ENCODE measurements at places on chromosomes 13 and 19. TPM values are rescaled to one million over a fixed set of nuclear protein-coding genes. Genes with fewer than 3 reads are reported as not detected.

- peaks cover 20% of the 10 kb centered on the region for H3K4me1 ChIP-seq
- H3K36me3 ChIP-seq = peaks cover 11% of the 10 kb centered on the region
- no peak for DNase-seq
- H3K27me3 ChIP-seq = no peaks in the 10 kb centered on the region
- no peak overlapping the region for H3K4me3 ChIP-seq
Observed at GRCh38 chr19:1058112-1058511, 8.9 kb upstream of the ARHGAP45 start.

GRCh38 chr19:32651729-32652140, 23.2 kb downstream of the ANKRD27 start:
- no peak for DNase-seq
- no peaks in the 10 kb centered on the region for H3K27me3 ChIP-seq
- no peak overlapping the region for H3K4me3 ChIP-seq
- no peaks in the 10 kb centered on the region for H3K4me1 ChIP-seq
- peaks cover 4% of the 10 kb centered on the region for H3K36me3 ChIP-seq

GRCh38 chr13:65679240-65679639, 1550.9 kb downstream of the PCDH9 start:
- H3K27me3 ChIP-seq = no peaks in the 10 kb centered on the region
- no peaks in the 10 kb centered on the region for H3K36me3 ChIP-seq
- no peak for DNase-seq

DNA sequence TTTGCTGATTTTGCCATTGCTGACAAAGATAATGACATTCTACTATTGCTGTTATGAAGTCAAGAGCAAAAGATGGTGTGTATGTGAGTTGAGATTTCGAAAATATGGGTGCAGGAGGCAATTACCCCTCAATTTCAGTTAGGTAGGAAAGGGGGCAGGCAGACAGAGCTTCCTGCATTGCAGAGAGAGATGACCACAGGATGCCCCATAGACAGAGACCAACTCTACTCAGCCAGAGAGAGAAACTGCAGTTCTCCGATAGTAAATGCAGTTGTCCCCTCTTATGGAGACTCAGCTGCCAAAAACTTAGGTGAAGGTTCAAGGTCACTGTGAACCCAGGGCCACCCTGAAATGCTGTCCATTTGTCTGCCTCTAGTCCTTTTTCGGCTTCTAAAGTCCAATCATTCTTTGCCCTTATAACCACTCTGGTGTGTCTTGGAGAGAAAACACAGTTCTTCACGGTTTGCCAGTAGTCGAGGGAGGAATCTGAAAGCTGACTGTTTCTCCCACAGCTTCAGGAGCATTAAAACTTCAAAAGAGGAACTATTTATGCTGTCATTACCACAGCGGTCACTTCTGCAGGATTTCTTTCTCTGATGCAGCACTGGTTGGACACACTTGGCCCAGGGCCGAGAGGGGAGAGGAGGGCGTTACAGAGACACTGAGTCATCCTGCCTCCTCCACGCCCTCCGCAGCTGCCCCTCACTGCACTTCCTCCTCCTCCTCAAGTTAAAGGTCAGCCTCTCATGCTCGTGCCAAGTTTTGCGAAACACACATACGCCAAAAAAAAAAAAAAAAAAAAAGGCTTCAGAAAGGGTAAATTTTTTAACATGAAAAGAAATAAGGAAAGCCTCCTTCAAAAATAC, 264.3 kb downstream of the FOXO1 start:
- H3K4me1 ChIP-seq = peaks cover 9% of the 10 kb centered on the region
- no peaks in the 10 kb centered on the region for H3K27me3 ChIP-seq
- no peak overlapping the region for H3K4me3 ChIP-seq
- no peaks in the 10 kb centered on the region for H3K36me3 ChIP-seq

GRCh38 chr13:102020611-102021216, 381.1 kb downstream of the FGF14 start:
- H3K27me3 ChIP-seq = no peaks in the 10 kb centered on the region
- no peaks in the 10 kb centered on the region for H3K36me3 ChIP-seq
- no peak overlapping the region for H3K27ac ChIP-seq
- no peak for DNase-seq
- no peak overlapping the region for H3K4me3 ChIP-seq
- no peaks in the 10 kb centered on the region for H3K4me1 ChIP-seq

The C2CD4C gene
- total RNA-seq = not detected

The PRRG2 gene
- 1.2 TPM for total RNA-seq

The C13orf42 gene
- total RNA-seq = not detected

The FPR3 gene
- 1.3 TPM for total RNA-seq

Measured in CD8-positive, alpha-beta memory T cell (primary cell).